ENCODE measurements at places on chromosomes 3 and 15.

DNA sequence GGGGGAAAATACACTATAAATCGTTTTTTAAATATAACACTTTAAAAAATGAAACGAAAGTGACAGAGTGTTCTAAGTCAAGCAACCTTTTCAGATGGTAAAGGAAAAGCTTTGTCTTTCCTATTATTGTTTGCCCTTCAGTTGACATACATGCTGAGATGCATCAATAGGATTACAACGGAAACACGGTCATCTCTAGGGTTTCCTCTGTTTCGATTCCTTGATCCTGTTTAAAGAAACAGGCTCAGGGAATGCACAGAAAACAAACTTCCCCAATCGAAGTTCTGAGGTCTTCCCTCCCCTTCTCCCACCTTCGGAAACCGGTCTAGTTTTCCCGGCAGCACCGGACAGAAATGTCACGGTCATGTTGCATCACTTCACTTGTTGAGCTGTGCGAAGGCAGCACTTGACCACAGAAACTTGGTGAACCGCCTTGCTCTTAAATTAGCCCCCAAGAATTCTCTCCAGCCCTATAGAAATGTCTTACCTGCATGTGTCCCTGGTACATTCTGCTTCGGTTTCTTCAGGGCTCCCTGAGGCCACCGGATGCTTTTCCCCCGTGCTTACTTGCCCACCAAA is 556 bp downstream of the PEX5L start:
- DNase-seq: no peak

DNA sequence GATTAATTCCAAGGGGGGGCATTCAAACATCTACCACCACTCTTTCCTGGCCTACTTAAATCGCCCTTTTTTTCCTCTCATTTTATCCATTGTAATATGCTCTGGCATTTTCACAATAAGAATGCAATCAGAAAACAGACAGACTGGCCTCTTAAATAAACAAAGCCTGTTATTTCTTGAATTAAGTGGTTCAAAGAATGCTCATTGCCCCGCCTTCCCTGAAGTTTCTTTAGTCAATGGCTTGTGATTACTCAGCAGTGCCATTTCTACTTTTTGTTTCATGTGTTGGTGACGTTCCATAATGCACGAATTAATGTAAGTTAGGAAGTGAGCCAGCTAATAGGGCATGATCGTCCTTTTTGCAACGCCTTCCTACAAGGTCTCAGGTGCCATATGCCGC is 68.0 kb downstream of the FBN1 start:
- no peak for DNase-seq

GRCh38 chr15:39478996-39479395 is 101.9 kb upstream of the THBS1 start:
- no peak for DNase-seq

GRCh38 chr3:31075876-31076275 is 181.4 kb upstream of the GADL1 start:
- no peak for DNase-seq
